ENCODE measurements at places on chromosomes 13 and 19. TPM values are rescaled to one million over a fixed set of nuclear protein-coding genes. Genes with fewer than 3 reads are reported as not detected.

- peak; percentile 82 for DNase-seq
- peak overlapping the region; percentile 100 for H3K27ac ChIP-seq
- H3K36me3 ChIP-seq: no peaks in the 10 kb centered on the region
- H3K27me3 ChIP-seq: no peaks in the 10 kb centered on the region
- peaks cover 47% of the 10 kb centered on the region for H3K4me1 ChIP-seq
Observed at GRCh38 chr19:1261798-1262622, 7.1 kb upstream of the CIRBP start.

CCDC8 gene
- 32.7 TPM for total RNA-seq

FBXO17 gene
- 25.9 TPM for total RNA-seq

CGB2 gene
- not detected for total RNA-seq

- H3K4me3 ChIP-seq: no peak overlapping the region
- H3K4me1 ChIP-seq: no peaks in the 10 kb centered on the region
- DNase-seq: no peak
- no peaks in the 10 kb centered on the region for H3K27me3 ChIP-seq
- H3K36me3 ChIP-seq: no peaks in the 10 kb centered on the region
Observed at GRCh38 chr13:79908381-79908780, 427.4 kb downstream of the NDFIP2 start.

DNA sequence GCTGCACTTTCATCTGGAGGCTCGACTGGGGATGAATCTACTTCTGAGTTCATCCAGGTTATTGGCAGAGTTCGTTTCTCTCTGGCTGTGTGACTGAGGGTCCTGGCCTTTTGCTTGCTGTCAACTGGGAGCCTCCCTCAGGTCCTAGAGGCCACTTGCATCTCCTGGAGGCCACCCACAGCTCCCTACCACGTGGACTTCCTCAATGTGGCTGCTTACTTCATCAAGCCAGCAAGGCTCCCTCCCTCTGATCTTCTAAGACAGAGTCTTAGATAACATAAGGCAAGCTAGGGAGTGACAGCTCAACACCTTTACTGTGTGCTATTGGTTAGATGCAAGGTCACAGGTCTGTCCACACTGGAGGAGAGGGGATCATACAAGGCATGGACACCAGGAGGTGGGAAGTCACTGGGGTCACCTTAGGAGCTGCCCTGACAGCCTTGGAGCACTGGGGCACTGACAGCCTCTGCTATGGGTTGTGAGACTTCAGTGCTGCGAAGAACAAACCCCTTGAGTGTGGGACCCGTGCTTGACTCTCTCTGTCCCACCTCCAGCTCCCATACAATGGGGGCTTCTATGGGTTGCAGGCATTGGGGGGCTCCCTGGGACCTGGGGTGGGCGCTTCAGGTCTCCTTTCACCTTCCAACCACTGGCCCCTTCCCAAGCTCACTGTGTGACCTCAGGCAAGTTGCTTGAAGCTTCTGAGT lies 5.3 kb downstream of the FAM187B start:
- H3K27me3 ChIP-seq: no peaks in the 10 kb centered on the region
- DNase-seq: no peak
- no peaks in the 10 kb centered on the region for H3K36me3 ChIP-seq
- H3K4me1 ChIP-seq: no peaks in the 10 kb centered on the region

ZBTB32 gene
- total RNA-seq: 3.1 TPM

APOC1 gene
- total RNA-seq: 7.3 TPM

FCGBP gene
- 42.4 TPM for total RNA-seq

DNA sequence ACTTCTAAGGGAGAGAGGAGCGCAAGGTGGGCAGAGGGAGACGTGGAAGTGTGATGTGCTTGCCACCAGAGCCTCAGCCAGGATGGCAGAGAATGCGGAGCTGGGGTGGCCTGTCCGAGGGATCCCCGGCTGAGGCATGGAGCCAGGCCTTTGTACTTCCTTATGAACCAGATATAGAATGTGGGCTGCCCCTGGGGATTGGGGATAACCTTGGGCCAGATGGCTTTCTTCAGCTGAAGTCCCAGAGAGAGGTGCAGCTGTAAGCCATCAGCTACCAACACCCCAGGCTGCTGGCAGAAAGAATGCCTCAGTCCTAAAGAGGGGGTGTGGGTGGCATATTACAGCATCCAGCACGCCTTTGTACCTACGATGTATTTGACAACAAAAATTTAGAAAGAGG lies 25.5 kb upstream of the FBXO17 start:
- H3K27ac ChIP-seq: no peak overlapping the region
- H3K4me1 ChIP-seq: no peaks in the 10 kb centered on the region
- no peaks in the 10 kb centered on the region for H3K27me3 ChIP-seq
- DNase-seq: no peak

DNA sequence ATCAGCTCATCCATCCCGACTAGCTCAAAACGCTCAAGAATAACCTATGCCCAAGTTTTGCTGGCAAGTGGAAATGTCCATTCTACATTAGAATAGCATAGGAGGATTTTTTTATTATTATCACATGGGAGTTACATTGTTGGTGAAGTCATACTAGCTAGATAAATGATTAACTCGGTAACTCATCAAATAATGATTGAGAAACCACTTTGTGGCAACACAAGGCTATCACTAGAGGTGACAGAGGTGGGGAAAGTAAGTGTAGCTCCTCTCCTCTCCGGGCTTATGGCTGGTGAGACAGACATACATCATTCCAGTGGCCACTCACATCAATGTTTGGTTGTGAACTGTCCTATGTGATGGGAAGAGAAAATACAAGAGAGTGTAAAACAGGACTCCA lies 161.6 kb downstream of the ZIC5 start:
- no peak overlapping the region for H3K4me3 ChIP-seq
- H3K4me1 ChIP-seq: no peaks in the 10 kb centered on the region

- H3K36me3 ChIP-seq: peaks cover 32% of the 10 kb centered on the region
- no peak for DNase-seq
- H3K27me3 ChIP-seq: no peaks in the 10 kb centered on the region
- no peak overlapping the region for H3K27ac ChIP-seq
- no peaks in the 10 kb centered on the region for H3K4me1 ChIP-seq
- no peak overlapping the region for H3K4me3 ChIP-seq
Observed at GRCh38 chr13:24293746-24294145, 15.6 kb upstream of the C1QTNF9 start.

GRCh38 chr13:78520425-78520824 lies 82.9 kb downstream of the POU4F1 start:
- H3K4me3 ChIP-seq: no peak overlapping the region
- DNase-seq: no peak
- no peaks in the 10 kb centered on the region for H3K27me3 ChIP-seq
- no peaks in the 10 kb centered on the region for H3K4me1 ChIP-seq

- H3K27ac ChIP-seq: no peak overlapping the region
- H3K36me3 ChIP-seq: no peaks in the 10 kb centered on the region
- DNase-seq: no peak
Observed at GRCh38 chr13:74930402-74931165, 551.4 kb downstream of the TBC1D4 start.

- DNase-seq: no peak
- H3K4me1 ChIP-seq: no peaks in the 10 kb centered on the region
- no peak overlapping the region for H3K27ac ChIP-seq
- H3K4me3 ChIP-seq: no peak overlapping the region
- no peaks in the 10 kb centered on the region for H3K27me3 ChIP-seq
- no peaks in the 10 kb centered on the region for H3K36me3 ChIP-seq
Observed at GRCh38 chr13:48194379-48194754, 38.6 kb upstream of the ITM2B start.

DNA sequence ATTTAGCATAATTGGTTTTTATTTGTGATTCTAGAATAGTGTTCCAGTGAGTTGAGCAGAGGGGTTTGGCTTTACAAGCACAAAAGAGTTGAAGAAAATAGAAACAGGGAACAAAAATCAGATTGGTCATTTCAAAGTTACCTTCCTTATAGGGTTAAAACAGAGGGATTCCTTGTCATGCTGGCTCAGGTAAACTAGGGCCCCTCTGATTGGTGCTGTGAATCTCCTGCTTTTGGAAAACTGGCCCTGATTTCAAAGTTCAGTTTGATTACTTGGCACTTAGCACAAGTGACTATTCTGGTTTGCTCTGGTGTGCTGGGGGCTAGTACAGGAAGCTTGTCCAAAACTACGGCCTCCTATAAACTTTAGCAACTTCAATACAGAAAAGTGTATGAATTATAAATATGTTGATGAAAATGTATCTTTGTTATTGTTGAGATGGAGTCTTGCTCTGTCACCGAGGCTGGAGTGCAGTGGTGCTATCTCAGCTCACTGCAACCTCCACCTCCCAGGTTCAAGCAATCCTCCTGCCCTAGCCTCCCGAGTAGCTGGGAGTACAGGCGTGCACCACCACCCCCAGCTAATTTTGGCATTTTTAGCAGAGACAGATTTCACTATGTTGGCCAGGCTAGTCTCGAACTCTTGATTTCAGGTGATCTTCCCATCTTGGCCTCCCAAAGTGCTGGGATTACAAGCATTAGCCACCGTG lies 1.9 kb upstream of the MRPS31 start:
- H3K4me1 ChIP-seq: peaks cover 2% of the 10 kb centered on the region
- no peaks in the 10 kb centered on the region for H3K36me3 ChIP-seq
- H3K27me3 ChIP-seq: no peaks in the 10 kb centered on the region
- H3K4me3 ChIP-seq: no peak overlapping the region
- H3K27ac ChIP-seq: no peak overlapping the region

CFAP97D2 gene
- 0.62 TPM for total RNA-seq

CLEC4M gene
- not detected for total RNA-seq

GRCh38 chr13:59915252-59915651 lies 248.5 kb downstream of the DIAPH3 start:
- no peak overlapping the region for H3K27ac ChIP-seq
- no peaks in the 10 kb centered on the region for H3K4me1 ChIP-seq
- no peaks in the 10 kb centered on the region for H3K36me3 ChIP-seq
- DNase-seq: no peak

DNA sequence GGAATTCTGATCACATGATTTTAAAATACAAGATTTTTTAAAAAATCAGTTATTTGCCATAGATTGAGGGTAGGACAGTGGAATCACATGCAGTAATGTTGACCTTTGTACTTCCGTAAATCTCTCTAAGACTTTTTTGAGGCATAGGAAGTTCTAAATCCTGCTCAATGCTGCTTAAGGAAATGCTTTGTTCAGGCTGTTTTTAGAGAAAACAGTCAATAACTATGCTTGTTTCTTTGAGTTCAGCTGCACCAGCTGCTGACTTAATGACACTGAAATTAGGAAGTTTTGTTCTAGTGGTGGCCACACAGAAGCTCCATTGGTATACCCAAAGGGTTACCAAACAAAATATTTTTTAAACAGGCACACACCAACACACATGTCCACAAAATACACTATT lies 60.9 kb downstream of the KLF12 start:
- H3K4me1 ChIP-seq: no peaks in the 10 kb centered on the region
- no peaks in the 10 kb centered on the region for H3K27me3 ChIP-seq
- H3K4me3 ChIP-seq: no peak overlapping the region
- no peak for DNase-seq
- no peak overlapping the region for H3K27ac ChIP-seq
- H3K36me3 ChIP-seq: no peaks in the 10 kb centered on the region
